ENCODE measurements at places on chromosomes 2 and 18. TPM values are rescaled to one million over a fixed set of nuclear protein-coding genes. Genes with fewer than 3 reads are reported as not detected.

UGT1A3 gene
- total RNA-seq, result not detected

POMC gene
- total RNA-seq, result 0.59 TPM

IRS1 gene
- 3.5 TPM for total RNA-seq

KHK gene
- total RNA-seq, result 1.9 TPM

All from smooth muscle cell of the coronary artery (primary cell).